HepG2 (cell line): ENCODE measurements at places on chromosomes 1 and 21.

DNA sequence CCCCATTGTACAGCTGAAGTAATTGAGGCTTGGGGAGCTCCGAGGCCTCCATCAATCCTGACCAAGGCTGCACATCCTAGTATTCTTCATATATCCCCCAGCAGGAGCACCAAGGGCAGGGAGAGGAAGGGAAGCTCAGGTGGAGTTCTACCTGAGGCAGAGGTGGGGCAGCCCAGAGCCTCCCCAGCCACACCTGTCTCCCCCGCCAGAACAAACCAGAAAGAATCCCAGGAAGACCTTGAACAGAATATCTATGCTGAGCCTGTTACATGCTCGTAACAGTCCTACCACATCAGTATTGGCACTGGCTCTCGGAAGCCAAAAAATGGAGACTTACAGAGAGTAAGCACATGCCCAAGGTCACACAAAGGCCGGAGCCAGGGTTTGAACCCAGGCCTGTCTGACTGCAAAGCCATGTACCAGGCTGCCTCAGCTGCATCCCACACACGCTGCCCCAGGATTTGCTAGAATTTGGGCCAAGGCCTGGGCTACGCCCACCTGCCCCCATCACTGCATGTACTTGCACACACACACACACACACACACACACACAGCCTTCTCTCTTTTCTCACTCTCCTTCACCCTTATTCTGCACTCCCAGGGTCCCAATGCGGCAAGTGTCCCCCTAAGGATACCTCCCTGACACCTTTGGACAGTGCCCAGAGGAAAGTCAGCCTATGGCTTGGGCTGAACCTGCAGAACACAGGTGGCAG, 4.5 kb downstream of the E2F2 start:
- no peak overlapping the region for H3K4me3 ChIP-seq
- H3K4me1 ChIP-seq = peaks cover 44% of the 10 kb centered on the region
- H3K27me3 ChIP-seq = no peaks in the 10 kb centered on the region
- no peaks in the 10 kb centered on the region; the same call in 1 of the 2 replicates for H3K36me3 ChIP-seq
- H3K27ac ChIP-seq = no peak overlapping the region
- no peak for DNase-seq

DNA sequence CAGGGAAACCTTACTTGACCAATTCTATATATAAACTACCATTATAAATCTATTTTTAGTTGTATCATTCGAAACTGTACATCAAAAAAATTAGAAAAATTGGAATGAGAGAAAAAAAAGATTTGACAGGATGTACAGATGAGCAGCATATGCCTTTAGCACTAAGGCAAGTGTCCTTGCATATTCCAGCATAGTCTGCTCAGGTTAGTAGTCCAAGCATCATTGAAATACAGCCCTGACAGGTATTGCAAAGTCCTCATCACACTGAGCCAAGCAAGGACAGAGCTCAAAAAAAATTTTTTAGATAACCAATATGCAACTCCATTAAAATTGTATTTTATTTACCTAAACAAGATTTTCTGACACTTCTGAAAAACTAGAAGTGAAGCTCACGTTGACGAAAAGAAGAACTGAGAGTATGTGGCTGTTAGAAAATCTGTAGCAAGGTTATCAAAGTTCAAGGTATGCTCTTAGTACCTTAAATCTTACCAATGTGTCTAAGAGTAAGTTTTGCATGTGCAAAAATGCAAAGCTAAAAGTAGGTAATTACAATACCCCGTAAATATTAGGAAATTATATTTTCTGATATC, 465.6 kb upstream of the ADGRL4 start:
- DNase-seq = no peak
- no peak overlapping the region for H3K27ac ChIP-seq
- H3K4me1 ChIP-seq = no peaks in the 10 kb centered on the region
- no peak overlapping the region for H3K4me3 ChIP-seq
- no peaks in the 10 kb centered on the region for H3K36me3 ChIP-seq
- H3K27me3 ChIP-seq = no peaks in the 10 kb centered on the region

DNA sequence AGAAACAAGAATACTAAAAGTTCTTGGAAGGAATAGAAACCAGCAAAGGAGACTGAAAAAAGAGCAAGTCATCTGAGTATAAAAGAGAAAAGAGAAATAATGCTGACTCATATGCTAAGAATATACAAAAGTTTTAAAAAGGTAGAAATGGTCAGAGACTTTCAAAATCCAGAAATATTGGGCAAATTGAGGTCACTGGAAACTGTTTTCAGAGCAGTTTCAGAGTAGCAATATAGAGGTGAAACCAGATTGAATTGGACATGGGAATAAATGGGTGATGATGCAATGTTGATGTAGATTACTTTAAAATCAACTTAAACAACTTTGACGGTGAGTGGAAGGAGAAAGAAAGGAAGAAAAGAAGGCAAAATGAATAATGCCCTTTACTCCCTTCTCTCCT, 1.8 kb upstream of the RPS6KC1 start:
- H3K4me3 ChIP-seq = no peak overlapping the region
- no peak for DNase-seq
- no peak overlapping the region for H3K27ac ChIP-seq
- no peaks in the 10 kb centered on the region for H3K36me3 ChIP-seq
- no peaks in the 10 kb centered on the region for H3K27me3 ChIP-seq

DNA sequence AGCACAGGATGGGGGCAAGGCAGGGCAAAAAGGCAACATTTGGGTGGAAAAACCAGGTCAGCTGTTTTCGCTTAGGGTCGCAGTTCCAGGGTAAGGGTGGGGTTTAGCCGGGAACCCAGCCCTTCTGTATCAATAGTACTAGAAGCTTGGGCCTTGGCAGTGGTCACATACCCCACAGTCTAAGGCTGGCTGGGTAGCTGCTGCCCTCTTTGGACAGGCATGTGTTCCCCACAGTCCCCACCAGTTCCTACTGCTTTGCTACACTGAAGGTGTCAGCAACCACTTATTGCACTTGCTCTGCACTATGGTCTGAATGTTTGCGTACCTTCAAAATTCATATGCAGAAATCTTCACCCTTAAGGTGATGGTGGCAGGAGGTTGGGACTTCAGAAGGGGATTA, 349.8 kb downstream of the LTN1 start:
- no peak overlapping the region for H3K27ac ChIP-seq
- H3K4me1 ChIP-seq = no peaks in the 10 kb centered on the region
- no peaks in the 10 kb centered on the region for H3K36me3 ChIP-seq
- no peak for DNase-seq

GRCh38 chr1:53413175-53414001, 45.8 kb upstream of the DMRTB1 start:
- no peaks in the 10 kb centered on the region for H3K36me3 ChIP-seq
- no peak overlapping the region for H3K27ac ChIP-seq
- peak; percentile 16 for DNase-seq

DNA sequence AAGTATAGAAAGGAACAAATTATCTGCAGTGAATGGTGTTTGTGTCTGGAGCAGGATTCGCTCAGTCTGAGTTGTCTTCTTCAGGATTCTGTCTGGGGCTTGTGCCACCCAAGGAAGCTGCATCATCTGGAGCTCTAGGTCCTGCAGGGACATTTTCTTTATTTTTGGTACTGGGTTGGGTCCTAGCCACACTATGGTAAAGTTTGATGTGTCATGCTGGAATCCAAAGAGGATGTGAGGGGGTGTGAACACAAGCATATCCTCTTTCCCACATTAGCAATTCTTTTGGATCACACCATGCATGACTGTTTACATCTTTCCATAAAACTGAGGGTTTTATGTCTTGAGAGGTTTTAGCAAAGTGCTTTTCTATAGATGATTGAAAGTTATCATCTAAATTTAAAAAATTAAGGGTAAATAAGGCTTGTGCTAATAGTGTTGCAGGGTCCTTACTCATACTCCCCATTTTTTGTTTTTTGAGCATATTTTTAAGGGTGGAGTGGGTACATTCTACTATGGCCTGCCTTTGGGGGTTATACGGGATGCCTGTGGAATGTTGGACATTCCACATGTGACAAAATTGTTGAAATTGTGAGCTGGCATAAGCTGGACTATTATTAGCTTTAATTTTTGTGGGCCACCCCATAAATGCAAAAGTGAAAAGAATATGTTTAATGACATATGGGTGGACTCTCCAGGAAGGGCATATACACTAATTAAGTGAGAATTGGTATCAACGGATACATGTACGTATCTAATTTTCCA, 152.0 kb upstream of the HMCN1 start:
- H3K27me3 ChIP-seq = no peaks in the 10 kb centered on the region
- no peaks in the 10 kb centered on the region for H3K36me3 ChIP-seq
- no peak for DNase-seq
- peaks cover 11% of the 10 kb centered on the region; the same call in 1 of the 2 replicates for H3K4me1 ChIP-seq
